Choroid plexus epithelial cell (primary cell): ENCODE measurements at places on chromosomes 12 and 14.

- no peak for DNase-seq
These were observed 1088.3 kb upstream of the SEL1L start for GRCh38 chr14:82621881-82622450.

DNA sequence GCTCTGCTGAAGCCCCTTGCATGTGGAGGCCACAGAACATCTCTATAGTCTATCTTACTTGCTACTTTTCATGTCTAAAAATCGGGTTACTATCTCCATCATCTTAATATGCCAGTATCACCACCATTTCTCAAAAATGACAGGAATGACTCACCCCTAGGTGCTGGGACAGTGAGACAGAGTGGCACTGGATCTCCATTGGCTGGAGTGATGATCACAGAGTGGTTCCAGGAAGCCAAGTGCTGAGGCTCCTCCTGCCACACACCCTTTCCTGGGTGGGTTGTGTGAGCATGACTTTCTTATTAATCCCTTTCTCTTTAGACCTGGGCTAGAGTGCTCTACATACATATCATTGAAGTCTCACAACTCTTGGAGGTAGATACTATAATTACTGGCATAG lies 3.3 kb upstream of the ASCL1 start:
- no peak for DNase-seq

- no peak for DNase-seq
These were observed 56.9 kb upstream of the CORO1C start for GRCh38 chr12:108788076-108788782.

GRCh38 chr12:122004633-122005071 lies 17.0 kb upstream of the BCL7A start:
- no peak for DNase-seq

DNA sequence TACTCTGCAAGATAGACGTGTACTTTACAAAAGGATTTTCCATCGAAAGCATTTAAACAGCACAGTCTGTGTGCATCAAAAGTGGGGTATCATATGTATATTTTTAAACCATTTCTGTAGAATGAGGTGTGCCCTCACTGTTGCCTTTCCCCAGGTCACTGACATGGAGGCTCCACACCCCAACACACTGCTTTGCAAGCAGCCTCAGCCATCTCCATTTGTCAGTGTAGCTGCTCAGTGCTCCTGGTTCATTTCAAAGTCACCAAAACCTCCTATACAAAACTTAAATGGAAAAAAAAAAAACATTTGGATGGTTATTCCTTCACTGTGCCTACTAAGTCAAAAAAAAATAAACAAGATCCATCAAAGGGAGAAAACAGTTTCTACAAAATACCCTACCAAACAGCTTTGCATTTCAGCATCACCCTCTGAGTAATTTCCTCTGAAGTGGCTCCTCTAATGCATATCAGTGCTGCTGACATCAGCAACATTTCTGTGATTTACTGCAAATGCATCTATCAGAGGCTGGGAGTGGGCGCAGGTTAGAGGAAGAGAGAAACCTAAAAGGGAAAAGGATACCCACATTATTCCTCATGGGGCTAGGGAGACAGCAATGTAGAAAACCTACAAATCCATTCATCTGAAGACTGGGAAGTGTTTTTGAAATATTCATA lies 46.0 kb downstream of the KCNK10 start:
- DNase-seq = no peak

- no peak for DNase-seq
These were observed 39.1 kb upstream of the ESRRB start for GRCh38 chr14:76336876-76337275.

DNA sequence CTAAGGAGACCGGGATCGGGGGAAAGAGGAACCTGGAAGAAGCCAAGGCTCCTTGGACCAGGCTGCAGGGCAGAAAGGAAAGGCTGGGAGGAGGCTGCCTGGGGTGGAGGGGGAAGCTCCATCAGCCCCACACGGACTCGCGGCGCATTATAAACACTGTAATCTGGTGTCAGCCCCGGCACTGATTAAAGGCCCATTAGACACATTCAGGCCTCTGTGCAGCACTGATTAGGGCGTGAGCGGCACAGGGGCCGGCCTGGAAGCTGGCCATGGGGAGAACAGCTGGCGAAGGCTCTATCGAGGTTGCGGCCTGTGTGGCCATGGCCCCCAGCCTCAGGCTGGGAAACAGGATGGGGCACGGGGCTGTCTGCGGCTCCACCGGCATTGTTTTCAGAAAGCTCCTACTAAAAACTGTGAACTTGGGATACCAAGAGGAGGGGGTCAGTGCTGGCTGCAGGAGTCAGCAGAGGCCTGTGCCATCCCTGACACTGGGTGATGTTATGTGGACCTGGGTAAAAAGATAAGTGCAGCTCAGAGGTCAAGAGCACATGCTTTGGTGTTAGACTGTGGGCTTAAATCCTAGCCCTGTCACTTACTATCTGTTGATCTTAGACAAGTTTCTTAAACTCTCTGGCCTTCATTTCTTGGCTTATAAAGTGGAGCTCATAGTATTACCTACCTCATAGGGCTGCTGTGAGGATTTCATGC lies 10.6 kb downstream of the ACVRL1 start:
- no peak for DNase-seq
